HCT116 (cell line): ENCODE measurements at places on chromosomes 1 and 21.

- no peak for DNase-seq
Measured at GRCh38 chr1:34842952-34843371, 16.6 kb downstream of the SMIM12 start.

DNA sequence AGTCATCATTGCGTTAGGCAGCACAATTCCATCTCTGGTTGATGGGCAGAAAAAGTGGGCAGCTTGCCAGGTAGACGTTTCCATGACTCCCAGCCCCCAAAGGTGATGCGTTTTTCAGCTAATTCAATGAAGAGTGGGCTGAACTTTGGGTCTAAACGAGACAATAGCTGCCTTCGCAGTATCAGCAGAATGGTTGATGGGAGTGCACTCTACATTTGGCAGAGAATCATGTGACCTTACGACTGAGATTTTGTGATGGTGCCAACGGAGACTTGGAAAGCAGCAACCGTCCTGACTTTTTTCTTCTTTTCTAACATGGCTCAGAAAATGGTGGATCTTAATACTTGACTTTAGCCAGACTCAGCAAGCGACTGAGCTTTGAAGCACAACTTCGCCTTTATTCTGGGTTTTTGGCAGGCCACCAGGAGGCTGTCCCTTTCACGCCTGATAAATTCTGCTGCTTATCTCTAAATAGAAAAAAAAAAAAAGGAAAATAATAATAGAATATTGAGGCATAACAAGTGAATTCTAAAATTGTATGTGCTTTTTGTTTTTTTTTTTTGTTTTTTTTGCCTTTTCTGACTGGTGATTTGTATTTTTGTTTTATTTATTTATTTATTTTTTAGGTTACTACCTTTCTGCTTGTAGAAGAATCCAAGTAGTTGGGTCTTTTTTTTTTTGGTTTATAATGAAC, 804.8 kb downstream of the USP25 start:
- DNase-seq = no peak

DNA sequence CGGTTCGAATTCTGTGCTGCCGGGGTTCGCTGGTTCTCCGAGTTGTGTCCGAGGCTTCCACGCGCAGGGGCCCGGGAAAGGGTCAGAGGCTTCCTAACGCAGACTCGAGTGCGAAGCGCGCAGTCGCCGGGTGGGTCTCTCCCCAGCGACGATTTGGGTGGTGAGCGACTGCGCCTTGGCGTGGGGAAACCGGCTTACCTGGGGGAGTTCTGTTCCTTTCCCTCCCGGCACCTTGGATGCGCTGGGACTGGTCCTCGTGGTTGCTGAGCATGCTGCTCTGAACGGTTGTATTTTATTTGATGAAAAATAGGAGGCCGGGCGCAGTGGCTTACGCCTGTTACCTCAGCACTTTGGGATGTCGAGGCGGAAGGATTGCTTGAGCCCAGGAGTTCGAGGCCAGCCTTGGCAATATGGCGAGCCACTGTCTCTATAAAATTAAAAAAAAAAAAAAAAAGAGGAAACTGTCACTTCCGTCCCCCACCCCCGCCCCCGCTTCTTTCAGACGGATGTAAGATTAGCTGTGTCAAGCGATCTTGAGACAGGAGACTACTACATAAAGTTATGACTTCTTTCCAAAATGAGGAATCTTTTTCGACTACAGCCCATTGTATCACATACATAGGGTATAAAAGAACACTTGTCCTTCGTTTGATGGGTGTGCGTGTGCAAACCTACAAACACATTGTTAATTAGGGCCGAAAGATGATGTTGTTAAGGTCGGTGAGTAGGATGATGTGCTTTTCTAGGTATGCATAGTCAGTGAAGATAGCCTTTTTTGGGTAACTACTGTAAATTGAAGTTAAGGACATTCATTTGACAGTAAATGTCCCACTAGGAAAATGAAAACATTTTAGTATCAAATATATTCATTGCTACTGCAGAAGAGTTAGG, at the start of gene CCDC18:
CCDC18 (plus strand) TSS at position 2 of the 891 bp plus-strand sequence. CDS start 2,638 bp downstream, outside the sequence.
- DNase-seq = peak; percentile 36

GRCh38 chr1:117013309-117013858, 11.8 kb downstream of the CD101 start:
- DNase-seq = no peak

DNA sequence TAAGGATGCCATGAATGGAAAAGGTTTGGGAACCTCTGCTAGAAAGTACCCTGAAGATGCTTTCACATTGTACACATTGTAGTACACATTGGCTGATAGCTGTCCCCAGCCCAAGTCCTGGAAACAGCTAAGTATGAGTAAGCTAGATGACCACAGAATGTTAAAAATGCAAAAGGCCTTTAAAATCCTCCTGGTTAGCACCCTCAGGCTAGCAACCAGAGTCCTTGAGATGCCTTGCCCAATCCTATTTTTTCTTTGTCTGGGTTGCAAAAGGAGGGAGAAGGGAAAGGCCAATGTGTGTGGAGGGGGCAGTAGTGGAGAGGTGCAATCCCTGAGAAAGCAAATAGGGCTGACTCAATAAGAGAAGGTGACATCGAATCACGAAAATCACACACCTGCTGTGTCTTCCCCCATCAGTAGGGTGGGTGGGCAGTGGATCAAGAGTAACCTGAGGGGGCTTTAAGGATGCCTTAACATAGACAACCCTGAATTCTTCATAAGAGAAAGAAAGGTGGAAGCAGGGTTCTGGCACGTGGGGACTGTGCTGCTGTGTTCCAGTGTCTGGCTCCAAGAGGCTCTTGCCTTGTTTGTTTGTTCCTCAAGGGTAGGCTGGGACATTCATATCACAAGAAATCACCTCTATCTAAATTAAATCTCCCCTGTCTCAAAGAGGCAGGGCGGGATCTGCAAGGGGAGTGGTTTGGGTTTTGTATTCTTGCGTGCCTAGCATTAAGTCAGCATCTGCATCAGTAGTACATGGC, 266.2 kb upstream of the PLXNA2 start:
- DNase-seq = no peak

- no peak for DNase-seq
Measured at GRCh38 chr1:174322202-174322862, 125.4 kb upstream of the GPR52 start.

DNA sequence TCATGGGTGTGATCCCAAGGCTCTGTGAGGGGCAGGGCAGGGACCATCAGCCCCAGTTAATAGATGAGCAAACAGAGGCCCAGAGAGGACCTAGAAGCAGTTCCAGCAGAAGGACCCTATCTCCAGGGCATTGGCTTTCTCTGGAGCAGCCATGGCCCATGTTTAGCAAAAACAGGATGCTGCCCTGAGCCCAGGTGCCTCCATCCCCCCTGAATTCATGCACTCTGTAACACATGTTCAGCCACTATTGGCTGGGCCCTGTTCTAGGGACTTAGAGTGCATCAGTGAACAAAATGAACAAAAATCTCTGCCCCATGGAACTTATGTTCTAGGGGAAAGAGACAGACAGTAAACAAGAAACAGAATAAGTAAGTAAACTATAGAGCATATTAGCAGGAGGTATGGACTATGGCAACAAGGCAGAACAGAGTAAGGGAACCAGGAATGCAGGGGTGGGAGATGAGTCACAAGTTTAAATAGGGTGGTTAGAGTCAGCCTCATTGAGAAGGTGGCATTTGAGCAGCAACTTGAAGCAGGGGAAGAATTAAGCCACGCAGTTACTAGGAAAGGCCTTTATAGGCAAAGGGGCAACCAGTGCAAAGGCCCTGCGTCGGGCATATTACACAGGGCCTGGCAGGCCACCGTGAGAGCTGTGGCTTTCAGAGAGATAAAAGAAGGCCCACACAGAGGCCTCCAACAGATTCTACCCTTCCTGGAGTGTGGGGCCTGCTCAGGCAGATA, 185.9 kb upstream of the EDN2 start:
- DNase-seq = no peak

GRCh38 chr1:28173151-28173979, 3.1 kb downstream of the PTAFR start:
- no peak for DNase-seq

GRCh38 chr21:25639551-25640201, 618 bp downstream of the JAM2 start:
- no peak for DNase-seq

DNA sequence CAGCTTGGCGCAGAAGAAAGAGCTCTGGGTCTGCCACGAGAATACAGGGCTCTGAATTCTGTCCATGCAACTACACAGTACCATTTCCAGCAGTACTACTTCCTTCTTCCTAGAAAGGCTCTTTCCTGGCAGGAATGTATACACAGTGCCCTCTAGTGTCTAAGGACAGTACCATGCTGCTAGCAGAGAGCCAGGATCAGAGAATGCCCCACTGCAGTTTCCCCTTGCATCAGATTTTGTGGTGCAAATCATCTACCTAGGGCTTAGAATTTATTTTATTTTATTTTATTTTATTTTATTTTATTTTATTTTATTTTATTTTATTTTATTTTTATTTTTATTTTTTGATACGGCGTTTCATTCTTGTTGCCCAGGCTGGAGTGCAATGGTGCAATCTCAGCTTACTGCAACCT, 50.8 kb downstream of the PAX7 start:
- peak; percentile 29 for DNase-seq

GRCh38 chr1:46554597-46555381, 3.3 kb upstream of the KNCN start:
- DNase-seq = no peak

GRCh38 chr1:38183096-38183495, 136.5 kb upstream of the POU3F1 start:
- DNase-seq = no peak

DNA sequence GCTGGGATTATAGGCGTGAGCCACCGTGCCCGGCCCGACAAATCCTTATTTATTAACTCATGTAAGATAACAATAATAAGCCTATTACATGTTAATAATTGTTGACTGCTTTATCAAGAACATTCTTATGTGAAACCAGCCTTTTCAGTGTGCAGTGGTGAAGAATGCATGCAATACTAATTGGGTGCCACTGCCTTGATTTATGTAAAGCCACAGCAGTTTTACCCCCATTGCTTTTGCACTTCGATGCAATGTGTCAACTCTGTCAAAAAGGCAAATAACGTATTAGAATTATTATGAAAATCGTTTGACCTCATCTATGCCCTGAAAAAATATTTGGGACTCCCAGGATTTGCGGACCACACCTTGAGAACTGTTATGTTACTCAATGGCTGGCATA, 18.3 kb downstream of the NPR1 start:
- DNase-seq = no peak

DNA sequence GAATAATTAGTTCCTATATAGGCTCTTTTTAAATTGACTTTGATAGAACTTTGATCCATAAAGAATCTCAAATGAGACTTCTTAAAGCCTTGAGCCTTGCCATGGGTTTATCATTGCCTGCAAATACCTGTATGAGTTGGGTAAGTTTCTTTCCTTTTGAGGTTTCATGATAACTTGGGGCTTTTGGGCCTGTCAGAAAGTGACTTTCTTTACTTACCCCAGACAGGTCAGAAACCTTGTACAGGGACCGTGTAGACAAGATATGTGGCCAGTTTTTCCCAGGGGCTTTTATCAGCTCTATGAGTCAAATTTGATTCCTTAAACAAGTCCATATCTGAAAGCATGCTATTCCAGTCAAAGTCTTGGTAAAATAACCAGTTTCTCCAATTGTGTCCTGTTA, 17.3 kb downstream of the KCTD3 start:
- DNase-seq = no peak

DNA sequence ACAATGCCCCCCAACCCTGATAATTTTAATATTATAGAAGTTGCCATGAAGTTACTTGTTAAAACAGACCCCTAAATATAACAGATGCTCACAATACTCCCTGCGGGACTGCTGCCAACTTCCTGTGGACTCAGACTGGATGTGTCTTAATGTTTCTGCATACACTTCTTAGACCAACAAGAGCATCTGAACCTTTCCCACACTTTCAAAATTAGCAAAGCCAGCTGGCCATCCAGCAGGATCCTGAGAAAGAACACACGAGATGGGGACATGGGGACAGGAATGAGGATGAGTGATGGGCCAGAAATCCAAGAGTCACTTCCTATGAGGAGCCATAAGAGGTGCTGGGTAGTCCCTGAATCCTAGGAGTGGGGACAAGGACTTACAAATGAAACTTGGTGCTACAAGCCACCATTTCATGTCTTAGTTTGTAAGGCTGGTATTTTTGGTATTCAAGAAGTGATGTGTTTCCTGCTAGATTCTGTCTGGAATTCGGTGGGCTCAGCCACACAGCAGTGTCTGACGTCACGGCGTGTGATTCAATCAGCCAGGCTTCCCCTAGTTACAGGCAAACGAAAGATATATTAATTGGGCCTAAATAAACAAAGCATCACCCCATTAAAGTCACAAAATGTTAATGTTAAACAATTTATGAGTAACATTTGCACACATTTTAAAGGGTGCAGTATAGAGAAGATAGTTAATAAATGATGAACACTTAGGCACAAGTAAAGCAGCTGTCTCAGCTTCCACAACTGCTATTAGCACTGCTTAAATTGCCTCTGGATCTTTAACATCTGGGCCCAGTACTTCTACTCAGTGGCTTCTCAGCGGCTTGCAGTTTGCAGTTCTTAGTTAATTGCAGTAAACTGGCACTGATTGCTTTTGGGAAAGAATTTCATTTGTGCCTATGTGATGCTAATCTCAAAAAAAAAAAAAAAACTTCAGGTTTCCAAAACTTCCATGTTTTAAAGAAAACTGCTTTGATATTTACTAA, 41.2 kb upstream of the RGS8 start:
- no peak for DNase-seq

DNA sequence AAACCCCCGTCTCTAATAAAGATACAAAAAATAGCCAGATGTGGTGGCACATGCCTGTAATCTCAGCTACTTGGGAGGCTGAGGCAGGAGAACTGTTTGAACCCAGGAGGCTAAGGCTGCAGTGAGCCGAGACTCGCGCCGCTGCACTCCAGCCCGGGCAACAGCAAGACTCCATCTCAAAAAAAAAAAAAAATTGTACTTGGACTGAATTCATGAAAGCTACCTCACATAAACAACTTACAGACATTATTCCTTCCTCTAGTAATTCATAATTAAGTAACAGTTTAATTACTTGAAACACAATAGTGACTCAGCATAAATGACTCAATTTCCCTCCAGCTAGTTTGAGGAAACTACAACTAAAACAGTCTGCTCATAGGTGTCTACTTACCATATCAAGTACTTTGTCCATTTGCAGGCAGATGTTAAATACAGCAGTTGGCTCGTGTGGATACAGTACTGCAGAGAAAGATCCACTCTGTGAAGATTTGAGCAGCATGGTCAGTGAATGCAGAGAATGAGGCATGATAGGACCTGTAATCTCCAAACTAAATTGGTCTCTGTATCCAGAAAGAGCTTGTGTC, 9.4 kb downstream of the DONSON start:
- DNase-seq = no peak

DNA sequence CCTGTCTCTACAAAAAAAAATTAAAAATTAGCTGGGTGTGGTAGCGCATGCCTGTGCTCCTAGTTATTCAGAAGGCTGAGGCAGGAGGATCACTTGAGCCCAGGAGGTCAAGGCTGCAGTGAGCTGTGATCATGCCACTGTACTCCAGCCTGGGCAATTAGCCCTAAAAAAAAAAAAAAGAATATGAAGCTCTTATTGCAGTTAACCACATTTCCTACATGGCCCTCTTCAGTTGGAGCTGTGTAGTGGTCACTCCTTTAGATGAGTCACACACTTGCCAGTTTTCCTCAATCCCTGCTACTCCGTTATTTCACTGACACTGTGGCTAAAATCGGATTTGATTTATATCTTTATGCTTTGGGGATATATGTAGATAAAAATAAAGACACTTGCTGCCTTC, 11.8 kb downstream of the NFYC start:
- no peak for DNase-seq
